ENCODE measurements at places on chromosomes 11 and 22.

DNA sequence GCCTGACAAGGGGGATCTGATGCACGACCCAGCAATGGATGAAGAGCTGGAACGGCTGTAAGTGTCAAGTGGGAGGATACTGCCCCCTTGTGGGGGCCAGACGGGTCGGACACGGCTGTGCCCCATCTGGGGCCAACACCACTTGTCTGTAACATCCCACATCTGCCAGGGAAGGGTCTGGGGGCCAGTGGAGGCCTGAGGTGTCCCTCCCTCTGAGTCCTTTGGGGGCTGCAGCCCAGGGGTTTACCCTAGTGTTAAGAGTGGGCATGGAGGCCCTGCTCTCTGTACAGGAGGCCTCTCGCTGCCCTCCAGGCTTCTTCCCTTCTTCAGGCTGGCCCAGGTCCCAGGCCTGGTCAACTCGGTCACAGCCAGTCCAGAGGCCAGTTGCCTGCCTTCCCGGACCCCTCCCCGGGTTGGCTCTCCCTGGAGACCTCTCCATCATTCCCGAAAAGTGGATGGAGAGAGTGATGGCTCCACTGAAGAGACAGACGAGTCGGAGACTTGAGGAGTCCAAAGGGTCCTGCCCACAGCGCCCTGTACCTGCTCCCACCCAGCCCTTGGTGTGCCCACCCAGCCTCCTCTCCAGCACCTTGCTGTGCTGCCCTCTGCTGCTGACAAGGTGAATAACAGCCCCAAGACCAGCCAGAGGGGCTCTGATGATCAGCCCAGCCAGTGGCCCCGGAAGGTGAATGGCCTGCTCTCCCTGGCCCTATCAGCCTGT is 15.4 kb downstream of the ARFGAP2 start:
- no peak for DNase-seq

GRCh38 chr22:45522462-45522861 is 19.8 kb downstream of the FBLN1 start:
- DNase-seq = no peak

DNA sequence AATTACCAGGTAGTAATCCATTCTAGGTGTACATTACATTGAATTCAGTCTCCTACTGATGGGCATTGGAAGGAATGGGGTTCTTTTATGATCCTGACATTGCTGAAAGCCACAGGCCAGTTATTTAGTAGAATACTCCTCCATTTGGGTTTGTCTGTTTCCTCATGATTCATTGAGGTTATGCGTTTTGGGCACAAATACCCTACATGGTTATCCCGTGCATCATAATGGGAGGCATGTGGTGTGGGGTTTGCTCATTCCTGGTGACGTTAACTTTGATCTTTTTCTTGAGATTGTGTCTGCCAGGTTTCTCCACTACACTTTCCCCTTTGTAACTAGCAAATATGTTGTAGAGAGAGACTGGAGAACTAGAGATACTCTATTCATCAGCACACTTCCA is 5.5 kb downstream of the FOLR3 start:
- no peak for DNase-seq

DNA sequence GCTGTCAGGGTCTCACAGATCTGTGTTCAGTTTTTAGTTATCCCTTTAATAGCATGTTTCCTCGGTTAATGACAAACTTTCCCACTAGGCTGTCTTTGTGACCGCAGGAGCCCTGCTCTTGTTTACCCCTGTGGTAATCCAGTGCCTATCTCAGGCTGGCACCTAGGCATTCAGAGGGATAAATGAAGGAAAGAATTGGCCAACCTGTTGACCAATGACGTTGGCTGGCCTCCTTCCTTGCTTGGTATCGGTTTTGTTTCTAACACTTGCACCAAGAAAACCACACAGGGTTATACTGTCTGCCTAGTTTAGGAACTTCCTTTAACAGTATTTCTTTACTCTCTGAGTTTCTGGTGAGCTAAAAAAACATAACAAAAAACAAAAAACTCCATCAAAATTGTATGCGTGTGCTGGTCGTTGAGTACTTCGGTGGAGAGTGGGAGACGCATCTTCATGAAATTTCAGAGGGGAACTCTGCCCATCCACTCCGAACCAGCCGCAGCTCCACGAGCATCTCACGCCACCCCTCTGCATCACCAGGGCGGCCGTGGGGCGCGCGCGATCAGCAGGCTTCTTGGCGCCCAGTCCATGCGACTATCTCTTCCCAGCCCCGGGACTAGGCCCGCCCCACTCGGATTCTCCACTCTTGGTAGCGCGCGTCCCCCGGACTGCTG is 563 bp upstream of the ENDOD1 start:
- DNase-seq = no peak

All from stimulated activated CD8-positive, alpha-beta memory T cell treated with anti-CD3 and anti-CD28 coated beads, Interleukin-2, amount 100 ng/mL, for 1 hour (primary cell).